ENCODE measurements at places on chromosomes 1 and 21.

GRCh38 chr1:229792012-229792975 lies 166.2 kb downstream of the URB2 start:
- DNase-seq: no peak

DNA sequence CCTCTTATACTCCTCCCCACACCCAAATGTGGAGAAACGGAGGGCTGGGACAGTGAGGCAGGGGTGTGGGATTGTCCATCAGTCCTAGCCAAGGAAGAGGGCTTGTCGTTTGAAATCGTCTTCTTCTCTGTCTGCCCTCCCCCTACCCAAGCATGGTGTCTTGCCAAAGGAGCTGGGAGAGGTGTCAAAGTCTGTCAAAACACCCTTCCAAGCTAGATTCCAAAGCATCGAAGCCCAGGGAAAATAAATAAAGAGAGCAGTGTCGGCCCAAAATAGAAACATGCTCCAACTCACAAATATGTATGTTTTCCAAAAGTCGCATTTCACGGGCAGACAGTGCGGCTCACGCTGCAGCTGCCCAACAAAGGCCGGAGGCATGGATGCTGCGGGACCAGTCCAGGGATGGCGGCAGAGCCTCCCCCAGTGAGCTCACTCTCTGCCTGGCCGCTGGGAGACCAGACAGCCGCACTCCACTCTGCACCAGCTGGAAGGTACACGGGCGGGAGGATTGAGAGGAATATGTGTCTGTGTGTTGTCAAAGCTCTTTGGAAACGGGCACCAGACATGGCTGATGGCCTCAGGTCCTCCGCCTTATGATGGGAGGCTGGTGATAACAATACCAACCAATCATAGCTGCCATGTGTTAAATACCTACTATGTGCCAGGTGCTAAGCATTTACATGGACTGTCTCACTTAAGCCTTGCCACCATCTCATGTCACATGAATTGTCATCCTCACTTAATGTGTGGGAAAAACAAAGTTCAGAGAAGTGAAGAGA lies 3.9 kb downstream of the DISP3 start:
- DNase-seq: no peak

DNA sequence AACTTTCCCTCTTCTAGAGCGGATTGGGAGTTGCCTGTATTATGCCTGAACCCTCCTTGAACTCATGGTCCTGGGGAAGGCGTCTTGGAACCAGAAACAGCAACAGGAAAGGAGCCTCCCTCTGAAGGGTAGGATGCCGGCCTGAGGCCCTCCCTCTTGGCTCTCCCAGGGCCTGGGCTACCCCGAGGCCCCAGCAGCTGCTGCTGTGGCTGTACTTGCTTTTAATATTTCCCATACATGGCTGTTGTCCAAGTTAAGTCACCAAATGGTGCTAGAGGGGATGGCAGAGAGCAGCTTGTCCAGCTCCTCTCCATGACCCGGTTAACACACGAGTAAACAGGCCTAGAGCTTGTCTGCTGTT lies 10.5 kb downstream of the CHRNB2 start:
- DNase-seq: no peak

- DNase-seq: no peak
Measured at GRCh38 chr1:70156529-70157120, 48.8 kb downstream of the LRRC40 start.

- no peak for DNase-seq
Measured at GRCh38 chr1:97668945-97669344, 251.9 kb downstream of the DPYD start.

- DNase-seq: no peak
Measured at GRCh38 chr1:54980046-54980527, 341 bp upstream of the TMEM61 start.

Measured in stromal cell of bone marrow (primary cell).